ENCODE measurements at places on chromosomes 12 and 14.

GRCh38 chr12:58364389-58365086 lies 423.2 kb downstream of the ATP23 start:
- DNase-seq, result no peak

DNA sequence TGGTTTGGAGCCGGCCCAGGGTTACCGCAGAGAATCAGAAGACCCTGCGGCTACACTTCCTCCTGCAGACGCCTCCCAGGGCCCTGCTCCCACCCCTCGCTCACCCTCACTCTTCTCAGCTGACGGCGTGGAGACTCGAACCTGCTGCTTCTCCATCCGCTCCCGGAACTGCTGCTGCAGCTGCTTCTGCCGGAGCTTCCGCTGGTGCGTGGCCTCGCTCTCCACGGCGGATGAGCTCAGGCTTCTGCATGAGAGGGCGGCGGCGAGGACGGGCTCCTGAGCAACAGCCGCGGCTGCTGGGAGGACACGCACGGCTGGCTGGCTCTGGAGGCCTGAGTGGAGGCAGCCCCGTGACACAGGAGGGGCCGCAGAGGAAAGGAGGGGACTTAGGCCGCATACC lies 33.3 kb downstream of the RAD52 start:
- no peak for DNase-seq

- no peak for DNase-seq
Observed at GRCh38 chr12:70994217-70994788, 73.8 kb upstream of the PTPRR start.

GRCh38 chr12:81174664-81175063 lies 96.8 kb downstream of the ACSS3 start:
- DNase-seq, result no peak

DNA sequence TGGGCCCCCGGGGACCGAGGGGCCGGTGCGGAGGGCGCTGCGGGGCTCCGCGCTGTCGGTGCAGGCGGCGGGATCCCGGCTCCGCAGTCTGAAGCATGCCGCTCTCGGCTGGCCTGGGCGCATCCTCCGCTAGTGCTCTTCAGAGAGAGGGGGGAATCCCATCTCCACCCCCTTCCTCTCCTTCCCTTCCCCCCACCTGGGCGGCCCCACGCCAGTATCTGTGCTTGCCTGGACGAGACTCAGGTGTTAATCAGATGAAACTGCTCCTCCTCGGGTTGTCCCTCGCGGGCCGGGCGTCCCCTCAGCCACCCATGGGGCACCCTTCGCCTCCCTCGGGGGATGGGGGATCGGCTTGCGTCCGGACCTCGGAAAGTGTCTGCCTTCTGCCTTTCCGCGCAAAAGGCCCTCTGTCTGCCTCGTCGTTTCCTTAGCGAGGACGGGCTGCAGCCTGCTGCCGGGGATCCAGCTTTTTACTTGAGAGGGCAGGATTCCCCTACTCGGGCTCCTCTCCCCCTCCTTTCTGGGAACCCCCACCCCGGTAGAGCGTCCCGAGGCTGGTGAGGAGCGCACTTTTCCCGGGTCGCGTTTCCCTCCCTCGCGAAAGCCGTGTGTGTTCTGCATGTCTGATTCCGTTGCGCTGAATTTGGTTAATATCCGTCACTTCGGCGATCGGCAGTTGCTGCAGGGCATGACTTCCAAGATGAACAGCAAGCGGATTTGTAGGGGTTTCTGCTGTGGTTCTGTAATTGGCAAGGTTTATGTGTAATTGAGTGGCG lies 1.1 kb downstream of the GPHN start:
- peak; percentile 39 for DNase-seq

DNA sequence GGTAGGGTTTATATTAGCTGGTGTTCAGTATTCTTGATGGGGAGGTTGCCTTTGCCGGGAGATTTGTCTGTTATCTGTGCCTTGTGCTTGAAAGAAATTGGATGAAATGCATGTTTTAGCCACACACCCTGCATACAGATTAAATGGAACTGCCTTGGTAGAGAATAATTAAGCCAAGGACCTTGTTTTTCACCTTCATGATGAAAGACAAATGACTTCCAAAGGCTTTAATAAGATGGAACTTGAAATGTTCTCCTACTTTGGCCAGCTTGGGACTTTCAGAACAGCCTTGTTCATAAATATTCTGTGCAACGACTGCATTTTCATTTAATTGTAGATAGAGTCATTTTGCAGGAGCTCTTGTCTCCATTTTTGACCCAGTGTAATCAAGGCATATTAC lies 21.2 kb downstream of the JDP2 start:
- DNase-seq, result no peak

DNA sequence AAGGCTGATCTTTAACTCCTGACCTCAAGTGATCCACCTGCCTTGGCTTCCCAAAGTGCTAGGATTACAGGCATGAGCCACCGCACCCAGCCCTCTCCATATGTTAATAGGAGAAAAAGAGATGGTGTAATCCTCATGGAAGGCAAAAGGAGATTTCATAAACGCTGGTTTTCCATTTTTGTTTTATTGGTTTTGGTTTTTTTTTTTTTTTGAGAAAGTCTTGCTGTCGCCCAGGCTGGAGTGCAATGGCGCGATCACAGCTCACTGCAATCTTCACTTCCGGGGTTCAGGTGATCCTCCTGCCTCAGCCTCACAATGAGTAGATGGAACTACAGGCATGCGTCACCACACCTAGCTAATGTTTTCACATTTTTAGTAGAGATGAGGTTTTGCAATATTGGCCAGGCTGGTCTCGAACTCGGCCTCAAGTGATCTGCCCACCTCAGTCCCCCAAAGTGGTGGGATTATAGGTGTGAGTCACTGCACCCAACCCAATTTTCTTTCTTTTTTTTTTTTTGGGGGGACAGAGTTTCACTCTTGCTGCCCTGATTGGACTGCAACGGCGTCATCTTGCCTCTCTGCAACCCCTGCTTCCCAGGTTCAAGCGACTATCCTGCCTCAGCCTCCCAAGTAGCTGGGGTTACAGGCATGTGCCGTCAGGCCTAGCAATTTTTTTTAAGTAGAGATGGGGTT lies 8.1 kb downstream of the PTGES3 start:
- no peak for DNase-seq

GRCh38 chr12:210277-211141 lies 3.4 kb downstream of the SLC6A12 start:
- no peak for DNase-seq

- DNase-seq, result no peak
Observed at GRCh38 chr12:25808604-25809003, 149.9 kb upstream of the RASSF8 start.

DNA sequence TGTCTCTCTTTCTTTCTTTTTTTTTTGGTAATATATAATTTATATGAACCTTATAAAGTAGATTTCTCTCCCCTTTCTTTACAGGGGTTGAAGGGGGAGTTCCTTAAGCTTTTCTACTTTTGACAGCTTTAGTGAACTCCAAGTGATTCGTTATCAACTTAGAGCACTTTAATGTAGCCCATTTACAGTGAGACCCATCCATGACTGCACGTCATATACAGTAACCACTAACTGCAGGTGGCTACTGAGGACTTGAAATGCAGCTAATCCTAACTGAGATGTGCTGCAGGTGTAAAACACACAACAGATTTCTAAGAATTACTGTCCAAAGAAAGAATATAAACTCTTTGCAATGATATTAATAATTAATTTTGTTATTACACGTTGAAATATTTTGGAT lies 582 bp downstream of the LRRIQ1 start:
- peak; percentile 20 for DNase-seq

- DNase-seq, result no peak
Observed at GRCh38 chr14:95503365-95504134, 12.9 kb downstream of the SYNE3 start.

- peak; percentile 41 for DNase-seq
Observed at GRCh38 chr12:51391283-51392123, at the start of gene GALNT6. GALNT6 (minus strand) TSS chr12:51391406; CDS start chr12:51379781, 11,625 bp downstream.

- no peak for DNase-seq
Observed at GRCh38 chr14:47422191-47422590, 253.2 kb downstream of the MDGA2 start.

GRCh38 chr14:26319139-26319864 lies 278.5 kb downstream of the NOVA1 start:
- DNase-seq, result no peak

GRCh38 chr14:101471723-101472517 lies 89.4 kb upstream of the DIO3 start:
- no peak for DNase-seq

- no peak for DNase-seq
Observed at GRCh38 chr12:28780096-28780495, 369.0 kb upstream of the FAR2 start.

- DNase-seq, result no peak
Observed at GRCh38 chr14:86541972-86542371, 1012.0 kb downstream of the FLRT2 start.

DNA sequence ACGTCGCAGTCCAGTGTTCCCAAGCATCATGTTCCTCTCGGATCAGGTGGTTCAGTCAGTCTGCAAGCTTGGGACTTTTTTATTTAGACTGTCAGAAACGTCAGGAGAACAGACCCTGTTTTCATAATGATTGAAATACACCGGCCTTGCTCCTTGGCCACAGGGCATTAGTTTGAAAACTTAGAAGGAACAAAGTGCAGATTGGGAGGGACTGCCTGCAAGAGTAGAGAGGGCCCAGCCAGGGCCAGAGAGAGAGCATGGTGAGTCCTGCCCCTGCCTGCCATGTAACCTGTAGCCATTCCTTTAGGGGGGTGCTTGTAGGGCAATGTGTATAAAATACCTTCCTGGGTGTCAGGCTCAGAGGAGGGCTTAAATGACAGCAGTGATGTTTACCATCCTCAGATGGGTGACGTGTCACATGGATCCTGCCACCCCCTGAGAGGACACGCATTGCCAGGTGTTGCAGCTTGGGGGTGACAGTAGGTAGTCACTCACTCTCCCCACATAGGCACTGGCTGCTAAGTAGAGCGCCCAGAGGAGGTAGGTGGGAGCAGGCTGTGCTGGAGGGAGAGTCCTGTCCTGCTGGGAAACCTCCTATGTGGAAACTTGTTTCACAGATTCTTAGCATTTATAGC lies 45.7 kb downstream of the MMAB start:
- no peak for DNase-seq

GRCh38 chr12:116295327-116296263 lies 18.1 kb upstream of the MED13L start:
- DNase-seq, result no peak

- DNase-seq, result no peak
Observed at GRCh38 chr14:73887318-73887616, 608 bp downstream of the ZNF410 start.

DNA sequence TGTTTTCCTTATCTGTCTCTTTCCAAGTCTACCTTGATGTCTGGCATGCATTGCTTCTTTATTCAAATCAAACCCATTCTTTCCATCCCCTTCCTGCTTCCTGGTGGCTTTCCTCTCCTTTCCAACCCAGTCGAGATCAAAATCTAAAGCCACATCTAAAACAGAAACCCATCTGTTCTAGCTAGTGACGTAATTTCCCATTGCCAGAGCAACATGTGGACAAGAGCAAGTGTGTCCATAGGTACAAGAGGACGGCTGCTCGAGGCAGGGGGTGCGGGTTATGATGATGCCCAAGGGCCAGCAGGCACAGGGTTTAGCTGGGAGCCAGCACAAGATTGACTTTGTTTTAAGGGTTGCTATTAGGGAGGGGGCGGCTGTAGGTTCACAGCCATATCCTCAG lies 7.0 kb downstream of the KRT80 start:
- DNase-seq, result no peak

Measured in NCI-H345 (cell line).